Right ventricle myocardium superior (tissue), 1 donor: ENCODE measurements at places on chromosomes 16 and 17. TPM values are rescaled to one million over a fixed set of nuclear protein-coding genes. Genes with fewer than 3 reads are reported as not detected.

DNA sequence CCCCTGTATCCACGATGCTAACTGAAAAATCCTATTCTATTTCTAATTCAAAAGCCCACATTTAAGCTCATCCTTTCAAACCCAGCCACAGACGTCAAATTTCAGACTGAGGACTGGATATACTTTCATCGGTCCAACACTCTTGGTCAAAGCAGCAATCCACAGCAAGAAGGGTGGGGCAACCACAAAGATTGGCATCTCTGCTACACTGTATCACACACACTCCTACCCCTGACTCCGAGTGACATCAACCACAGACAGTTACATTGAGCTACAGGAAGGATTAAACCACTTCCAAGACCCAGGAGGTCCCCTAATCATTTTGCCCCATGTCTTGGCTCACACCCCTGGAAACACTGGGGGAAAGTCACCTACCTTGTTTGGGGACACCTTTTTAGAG, 61.3 kb downstream of the GRIN2A start:
- no peak for DNase-seq

DNA sequence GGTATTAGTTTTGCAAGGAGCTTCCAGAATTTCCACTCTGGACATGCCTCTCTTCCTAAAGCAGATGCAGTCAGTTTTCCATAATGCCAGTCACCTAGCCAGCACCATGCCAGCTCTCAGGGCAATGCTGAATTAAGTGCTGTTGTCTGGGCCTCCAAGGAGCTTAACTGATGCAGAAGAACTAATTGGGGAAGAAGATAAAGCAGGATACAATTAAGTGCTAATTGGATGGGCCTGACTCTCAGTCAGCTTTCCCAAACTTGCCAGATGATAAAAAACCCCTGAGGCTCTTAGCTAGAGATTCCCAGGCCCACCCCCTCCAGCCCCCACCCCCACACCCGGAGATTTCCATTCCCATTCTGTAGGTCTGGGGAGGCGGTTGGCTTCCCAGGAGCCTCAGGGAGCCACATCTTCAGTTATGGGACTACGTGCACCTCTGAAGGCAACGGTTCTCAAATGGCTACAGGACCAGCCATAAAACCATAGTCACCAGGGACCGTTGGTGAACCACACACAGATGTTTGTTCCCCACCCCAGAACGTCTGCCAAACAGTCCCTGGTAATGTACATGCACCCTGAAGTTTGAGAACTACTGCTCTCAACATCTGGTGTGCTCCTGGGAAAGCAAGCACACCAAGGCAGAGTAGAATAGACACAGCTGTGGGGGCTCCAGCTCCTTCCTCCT, 499.1 kb upstream of the CDH5 start:
- DNase-seq, result no peak

DNA sequence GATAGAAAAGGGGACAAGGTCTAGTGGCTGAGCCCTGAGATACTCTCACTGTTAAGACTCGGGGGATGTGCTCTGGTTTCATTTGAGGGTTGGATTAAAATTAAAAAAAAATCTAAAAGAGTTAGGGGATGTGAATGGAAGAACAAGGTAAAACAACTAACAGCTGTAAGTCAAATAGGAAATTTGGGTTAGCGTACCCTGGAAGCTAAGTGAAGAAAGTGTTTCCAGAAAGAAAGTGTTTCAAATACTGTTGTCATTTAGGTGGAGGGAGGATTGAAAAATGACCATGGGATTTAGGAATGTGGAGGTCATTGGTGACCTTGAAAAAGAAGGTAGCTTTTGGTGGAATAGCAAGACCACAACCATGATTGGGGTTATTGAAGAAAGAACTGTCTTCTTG, 37.7 kb downstream of the PPM1D start:
- DNase-seq, result no peak

DNA sequence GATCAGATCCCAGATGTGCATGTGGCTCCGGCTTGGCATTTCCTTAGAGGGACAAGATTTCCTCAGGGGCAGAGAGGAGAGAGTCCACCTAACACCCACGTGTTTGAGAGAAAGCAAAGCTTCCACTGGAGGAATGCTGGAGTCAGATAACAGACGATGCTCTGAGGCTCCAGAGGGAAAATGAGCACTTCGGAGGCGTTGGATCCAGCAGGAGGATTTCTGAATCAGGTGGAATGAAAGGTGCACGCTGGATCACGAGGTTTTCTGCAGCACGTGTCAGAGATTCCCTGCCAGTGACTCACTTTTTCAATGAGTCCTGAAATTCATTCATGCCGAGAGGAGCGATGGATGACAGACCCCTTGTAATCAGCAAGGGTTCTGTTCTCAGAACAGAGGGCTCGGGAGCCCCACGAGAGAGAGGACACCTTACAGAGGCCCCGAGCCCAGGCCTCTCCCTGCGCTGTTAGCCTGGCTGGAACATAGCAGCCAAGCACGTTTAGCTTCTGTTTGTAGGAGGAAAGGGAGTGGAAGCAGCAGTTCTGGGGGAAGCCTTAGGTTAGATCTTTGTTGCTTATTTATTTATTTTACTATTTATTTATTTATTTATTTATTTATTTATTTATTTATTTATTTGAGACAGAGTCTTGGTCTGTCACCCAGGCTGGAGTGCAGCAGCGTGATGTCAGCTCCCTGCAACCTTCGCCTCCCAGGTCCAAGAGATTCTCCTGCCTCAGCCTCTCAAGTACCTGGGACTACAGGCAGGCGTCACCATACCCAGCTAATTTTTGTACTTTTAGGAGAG, 49.3 kb upstream of the JPH3 start:
- no peak for DNase-seq

GRCh38 chr17:8889458-8890210, 22.2 kb upstream of the PIK3R6 start:
- no peak for DNase-seq

DNA sequence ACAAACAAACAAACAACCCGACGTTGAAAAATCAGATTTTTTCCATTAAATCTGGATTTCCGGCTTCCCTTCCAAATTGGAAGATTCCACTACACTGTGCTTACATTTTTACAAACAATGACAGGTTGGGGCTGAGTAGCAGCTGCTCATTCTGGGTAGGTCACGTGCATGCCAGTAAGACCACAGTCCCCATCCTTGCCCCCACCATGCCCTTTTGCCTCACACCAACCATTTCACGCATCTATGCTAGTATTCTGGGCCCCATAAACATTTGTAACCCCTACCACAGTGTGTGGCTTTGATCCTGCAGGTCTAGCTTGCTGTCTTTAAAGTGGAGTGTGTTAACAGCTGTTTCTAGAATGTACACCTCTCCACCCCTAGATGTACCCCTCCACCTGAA, 366.1 kb downstream of the XYLT1 start:
- no peak for DNase-seq

DNA sequence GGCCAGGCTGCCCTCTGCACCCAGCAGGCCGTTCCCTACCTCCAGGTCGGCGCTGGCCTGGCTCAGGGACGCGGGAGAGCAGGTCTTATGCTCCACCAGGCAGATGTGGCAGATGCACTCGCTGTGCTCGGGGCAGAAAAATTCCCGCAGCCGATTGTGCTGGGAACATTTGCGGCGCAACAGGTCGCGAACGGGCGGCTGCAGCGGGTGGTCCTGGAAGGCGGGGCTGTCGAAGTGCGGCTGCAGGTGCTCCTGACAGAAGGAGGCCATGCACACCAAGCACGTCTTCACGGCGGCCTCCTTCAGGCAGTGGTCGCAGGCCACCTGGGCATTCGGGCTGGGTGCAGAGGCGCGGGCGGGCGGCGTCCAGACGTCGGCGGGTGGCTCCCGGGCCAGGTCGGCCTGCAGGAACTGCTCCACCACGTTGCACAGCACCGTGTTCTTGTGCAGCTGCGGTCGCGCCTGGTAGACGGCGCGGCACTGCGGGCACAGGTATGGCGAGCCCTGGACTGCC, 439 bp downstream of the TRIM25 start:
- peak; percentile 55 for DNase-seq

Gene DNAAF1
- total RNA-seq, result not detected

Gene CPNE2
- 13.3 TPM for total RNA-seq

Gene MMP25
- 1.3 TPM for total RNA-seq

Gene KRTAP3-1
- total RNA-seq, result not detected
